A673 (cell line): ENCODE measurements at places on chromosomes 1 and 21. TPM values are rescaled to one million over a fixed set of nuclear protein-coding genes. Genes with fewer than 3 reads are reported as not detected.
A peak's percentile ranks its signal among the peaks of the same experiment; 100 is the strongest.

Gene CSF3R
- not detected in 2 replicates for total RNA-seq

Gene ATP6V1G3
- 0.71 TPM in 1 of 2 replicates, not detected in the other for total RNA-seq

Gene SLC25A24
- total RNA-seq, result 34.5 and 35.4 TPM in 2 replicates

DNA sequence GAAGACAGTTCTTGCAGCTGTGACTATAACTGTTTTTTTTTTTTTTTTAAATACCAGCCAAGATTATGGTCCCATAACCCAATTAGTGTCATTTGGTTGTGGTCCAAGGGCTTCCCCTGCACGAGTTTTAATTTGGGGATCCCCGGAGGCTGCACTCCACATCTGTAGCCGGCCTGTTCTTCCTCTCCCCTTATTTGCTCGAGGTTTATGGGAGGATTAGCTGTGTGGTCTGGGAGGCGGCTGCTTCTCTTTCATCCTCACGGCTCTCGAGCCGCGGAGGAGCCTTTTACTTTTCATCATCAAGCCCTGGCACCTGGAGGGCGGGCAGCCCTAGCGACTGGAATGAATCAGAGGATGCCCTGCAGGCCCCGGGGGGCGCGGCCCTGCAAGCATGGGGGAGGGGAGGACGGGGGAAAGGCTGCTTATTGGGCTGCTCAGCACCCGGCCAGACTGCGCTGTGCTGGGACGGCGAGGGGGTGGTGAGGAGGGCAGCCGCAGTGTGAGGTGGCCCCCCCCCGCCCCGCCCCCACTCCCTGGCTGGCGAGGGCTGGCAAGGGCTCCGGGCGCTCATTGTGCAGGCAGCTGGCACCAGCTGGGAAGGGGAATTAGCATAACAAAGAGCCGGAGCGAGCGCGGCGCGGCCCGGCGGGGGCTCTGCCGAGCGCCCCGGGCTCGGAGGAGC, 18.5 kb downstream of the SERTAD4 start:
- peak overlapping the region; percentile 51 for H3K27ac ChIP-seq
- no peaks in the 10 kb centered on the region for H3K36me3 ChIP-seq
- no peaks in the 10 kb centered on the region for H3K27me3 ChIP-seq
- peak; percentile 91 for DNase-seq

DNA sequence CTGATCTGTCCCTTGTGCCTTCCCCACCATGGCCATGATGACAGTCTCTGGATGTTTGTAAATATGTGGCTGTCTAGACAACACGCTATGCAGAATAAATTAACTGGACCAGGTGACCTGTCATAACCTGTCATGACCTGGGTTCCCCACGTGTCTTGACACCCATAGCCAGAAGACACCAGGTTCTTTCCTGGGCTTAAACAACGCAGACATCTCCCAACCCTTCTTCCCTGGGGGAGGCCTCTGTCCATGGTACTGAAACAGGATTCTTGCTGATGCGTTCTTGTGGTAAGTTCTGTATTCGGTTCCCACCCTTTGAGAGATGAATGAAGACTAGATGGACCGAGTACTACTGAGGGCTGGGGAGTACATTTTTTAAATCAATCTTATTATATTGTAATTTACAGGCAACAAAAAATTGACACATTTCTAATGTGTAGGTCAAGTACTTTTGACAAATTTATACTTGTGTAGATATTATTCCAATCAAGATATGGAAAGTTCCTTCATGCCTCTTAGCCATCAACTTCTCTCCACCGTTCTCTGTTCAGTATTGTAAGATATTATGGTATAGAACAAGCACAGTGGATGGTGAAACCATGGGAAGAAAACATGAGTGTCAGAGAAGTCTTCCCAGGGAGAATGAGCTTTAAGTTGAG, 738.8 kb downstream of the PTPRU start:
- peak; percentile 65 for DNase-seq
- H3K4me1 ChIP-seq, result no peaks in the 10 kb centered on the region
- no peak overlapping the region for H3K27ac ChIP-seq
- peaks cover 15% of the 10 kb centered on the region for H3K27me3 ChIP-seq
- H3K4me3 ChIP-seq, result no peak overlapping the region

DNA sequence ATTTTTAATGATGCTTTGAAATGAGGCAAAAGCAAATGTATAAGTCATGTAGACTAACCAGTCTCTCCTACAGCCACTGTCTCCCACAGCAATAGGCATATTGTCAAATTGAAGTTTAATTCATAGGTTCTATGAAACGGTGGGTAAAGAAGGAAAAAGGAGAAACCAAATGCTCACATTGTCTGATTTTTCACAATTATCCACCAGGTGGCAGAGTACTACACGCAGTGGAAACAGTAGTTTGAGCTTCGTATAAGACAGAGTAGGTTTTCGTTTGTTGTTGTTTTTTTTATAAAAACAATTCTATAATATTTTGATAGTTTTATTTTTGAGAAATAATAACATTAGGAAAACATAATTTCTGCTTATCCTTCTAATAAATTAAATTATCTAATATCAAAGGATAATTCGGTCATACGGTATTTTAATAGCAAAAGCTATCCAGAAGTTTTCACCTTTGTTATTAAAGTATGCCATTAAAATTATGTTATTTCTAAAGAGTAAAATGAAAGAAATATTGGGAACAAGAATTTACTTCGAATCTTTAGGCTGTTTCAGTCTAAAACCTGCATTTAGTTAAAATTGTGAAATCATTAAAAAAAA, 39.1 kb downstream of the TYW3 start:
- H3K36me3 ChIP-seq, result no peaks in the 10 kb centered on the region
- DNase-seq, result peak; percentile 72
- H3K27ac ChIP-seq, result no peak overlapping the region
- no peak overlapping the region for H3K4me3 ChIP-seq

DNA sequence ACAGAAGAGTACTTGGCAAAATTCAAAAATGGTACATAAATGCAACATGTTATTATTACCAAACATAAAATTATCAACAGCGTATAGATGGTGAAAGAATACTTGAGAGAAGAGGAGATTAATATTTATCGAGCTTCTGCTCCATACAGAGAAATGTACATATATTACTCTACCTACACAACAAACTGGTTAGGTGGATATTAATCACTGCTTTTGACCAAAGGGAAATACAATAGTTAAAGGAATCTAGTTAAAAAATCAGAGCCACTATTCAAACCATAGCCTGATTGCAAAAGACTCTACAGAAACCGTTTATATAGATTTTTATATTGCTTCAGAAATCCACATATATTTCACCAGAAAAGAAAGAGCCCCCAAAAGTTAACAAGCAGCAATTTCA, 379.3 kb upstream of the PRMT6 start:
- H3K4me3 ChIP-seq, result no peak overlapping the region
- H3K27me3 ChIP-seq, result no peaks in the 10 kb centered on the region
- H3K27ac ChIP-seq, result no peak overlapping the region
- DNase-seq, result no peak
